ENCODE measurements at places on chromosomes 3 and 15. TPM values are rescaled to one million over a fixed set of nuclear protein-coding genes. Genes with fewer than 3 reads are reported as not detected.

Gene PLSCR5
- total RNA-seq: not detected

DNA sequence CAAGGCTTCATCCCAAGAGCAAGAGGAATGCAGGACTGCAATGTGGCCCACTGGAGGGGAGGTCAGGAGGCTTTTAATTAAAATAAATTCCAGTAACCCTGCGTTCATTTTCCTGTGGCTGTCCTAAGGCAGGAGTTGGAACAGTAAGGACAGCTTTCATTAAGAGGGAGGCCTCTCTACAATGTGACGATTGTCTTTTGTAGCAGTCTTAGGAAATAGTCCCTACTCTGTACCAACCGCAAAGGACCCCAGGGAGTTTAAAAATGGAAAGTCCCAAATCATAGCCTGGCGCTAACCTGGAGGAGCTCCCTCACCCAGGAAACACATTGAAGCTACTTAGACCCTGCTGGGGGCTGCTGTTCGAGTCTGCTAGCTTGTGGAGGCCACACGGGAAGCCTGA lies 62.8 kb downstream of the SYNM start:
- no peak for DNase-seq

GRCh38 chr3:25381083-25381482 lies 47.0 kb upstream of the RARB start:
- no peak for DNase-seq

DNA sequence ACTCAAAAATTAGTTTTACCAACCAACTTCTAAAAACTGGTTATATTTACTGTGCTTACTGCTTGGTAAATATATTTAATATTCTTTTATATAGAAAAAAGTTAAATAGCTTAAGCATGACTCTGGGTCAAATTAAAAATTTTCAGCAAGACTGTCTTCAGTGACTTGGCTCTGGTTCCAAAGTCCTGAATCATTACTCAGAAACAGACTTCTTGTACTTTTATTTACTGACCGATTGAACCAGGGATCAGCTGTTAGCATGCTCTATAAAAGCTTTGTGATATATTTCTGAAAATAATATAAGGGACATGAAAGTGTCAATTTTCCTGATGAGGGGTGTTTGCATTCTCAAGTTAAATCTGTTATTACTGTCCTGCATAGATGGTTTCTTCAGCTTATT lies 164.3 kb downstream of the MCTP2 start:
- DNase-seq: no peak

DNA sequence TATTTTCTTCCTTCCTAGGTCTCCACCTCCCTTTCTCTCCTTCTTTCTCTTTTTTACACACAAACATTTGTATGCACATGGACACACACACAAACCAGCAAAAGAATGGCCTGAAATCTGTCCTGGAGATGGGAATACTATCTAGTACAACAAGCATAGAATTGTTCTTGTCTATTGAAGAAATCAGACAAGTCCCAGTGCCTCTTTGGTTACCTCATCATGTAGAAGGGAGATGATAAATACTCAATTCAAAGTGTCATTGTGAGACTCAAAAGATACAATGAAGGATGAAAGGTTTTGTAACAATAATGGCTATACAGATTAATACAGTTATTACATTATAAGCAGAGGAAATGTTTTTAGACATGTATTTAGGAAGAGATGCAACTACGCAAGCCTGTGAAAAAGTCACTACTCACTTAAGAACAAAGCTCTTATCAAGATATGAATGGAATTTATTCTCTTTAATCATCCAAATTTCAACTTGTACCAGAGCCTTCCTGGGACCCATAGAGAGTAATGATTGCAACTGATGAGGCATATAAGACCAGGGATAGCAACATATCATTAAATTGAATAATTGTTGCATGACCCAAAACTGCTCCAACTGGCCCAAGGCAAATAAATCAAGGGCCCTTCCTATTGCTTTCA lies 43.2 kb downstream of the P3H2 start:
- DNase-seq: no peak

DNA sequence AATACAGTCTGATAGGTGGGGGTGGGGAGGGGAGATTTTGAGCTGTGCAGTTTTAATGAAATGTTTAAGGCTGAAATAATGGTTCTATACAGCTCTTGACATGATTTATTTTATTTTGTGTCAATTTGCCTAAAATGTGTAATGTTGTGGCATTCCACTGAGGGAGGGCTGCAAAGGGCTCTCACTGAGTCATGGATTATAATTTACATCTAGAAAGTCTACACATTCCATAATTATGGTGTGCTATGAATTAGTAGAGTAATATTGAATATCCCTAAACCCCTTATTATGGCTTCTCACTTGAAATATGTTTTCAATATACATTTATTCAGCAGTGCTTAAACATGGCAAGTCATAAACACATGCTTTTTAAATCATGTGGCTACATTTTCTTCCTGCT lies 103.9 kb downstream of the RARB start:
- DNase-seq: no peak

DNA sequence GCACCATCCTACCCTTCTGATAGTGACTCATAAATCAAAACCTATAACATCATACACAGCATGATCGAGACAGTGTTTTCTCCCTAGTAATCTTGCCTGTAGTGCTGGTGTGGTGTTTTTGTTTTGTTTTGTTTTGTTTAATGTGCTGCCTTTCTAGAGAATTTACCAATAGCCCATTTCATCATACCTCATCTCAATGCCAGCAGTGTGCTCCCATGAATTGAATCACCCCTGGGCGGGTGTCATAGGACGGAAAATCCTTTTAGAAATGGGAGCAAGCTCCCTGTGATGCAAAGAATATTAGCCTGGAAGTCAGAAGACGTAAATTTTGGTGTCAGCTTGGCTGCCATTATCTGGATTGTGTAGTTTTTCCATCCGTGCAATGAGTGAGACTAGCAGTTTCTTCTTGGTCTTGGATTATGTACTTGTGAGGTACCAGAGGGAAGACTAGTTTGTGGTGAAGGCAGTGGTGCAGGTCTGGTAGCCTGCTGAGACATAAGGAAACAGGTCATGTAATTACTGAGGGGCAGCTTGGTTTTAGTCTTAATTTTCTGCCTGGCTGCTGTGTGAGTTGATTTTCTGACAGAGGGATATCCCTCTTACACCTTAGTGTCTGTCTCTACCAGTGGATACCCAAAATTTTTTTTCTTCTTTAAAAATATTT lies 29.9 kb downstream of the IGSF10 start:
- no peak for DNase-seq

Gene ZNF621
- total RNA-seq: 28.1 TPM

All from thyroid gland (tissue), 4 donors.